ENCODE measurements at places on chromosomes 1 and 21.

- no peak overlapping the region for H3K4me3 ChIP-seq
- H3K4me1 ChIP-seq: peaks cover 25% of the 10 kb centered on the region
- DNase-seq: no peak
- H3K27me3 ChIP-seq: no peaks in the 10 kb centered on the region
- peaks cover 5% of the 10 kb centered on the region for H3K36me3 ChIP-seq
Measured at GRCh38 chr1:204475656-204476432, 18.8 kb downstream of the PIK3C2B start.

GRCh38 chr1:73593804-73594203 lies 604.2 kb downstream of the LRRIQ3 start:
- H3K27me3 ChIP-seq: no peaks in the 10 kb centered on the region
- DNase-seq: no peak
- no peaks in the 10 kb centered on the region for H3K36me3 ChIP-seq
- peaks cover 18% of the 10 kb centered on the region for H3K4me1 ChIP-seq

DNA sequence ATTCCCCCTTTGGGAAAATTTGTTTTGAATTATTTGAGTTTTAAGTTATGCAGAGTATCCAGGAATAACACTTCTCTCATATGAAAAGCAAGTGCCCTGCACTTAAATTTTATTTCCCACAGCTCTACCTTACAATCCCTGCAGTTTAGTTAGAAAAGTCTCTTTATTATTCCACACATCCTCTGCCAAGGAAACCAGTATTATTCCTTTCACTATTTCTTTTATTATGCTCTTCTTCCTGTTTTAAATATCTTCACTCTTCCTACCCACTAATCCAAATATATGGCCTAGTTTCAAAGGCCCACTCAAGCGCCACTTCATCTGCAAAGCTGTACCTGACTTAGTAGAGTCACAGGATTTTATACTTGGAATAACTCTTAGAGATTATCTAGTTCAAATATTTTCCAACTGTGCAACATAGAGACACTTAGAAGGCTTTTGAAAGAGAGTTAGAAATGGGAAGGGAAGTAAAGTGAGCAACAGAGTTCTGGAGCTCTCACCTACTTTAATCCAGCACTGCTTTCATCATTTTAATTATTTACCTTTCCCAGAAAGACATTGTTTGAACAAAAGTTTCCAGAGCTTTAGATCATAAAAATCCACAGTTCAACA lies 97.2 kb upstream of the LYPLAL1 start:
- H3K27me3 ChIP-seq: no peaks in the 10 kb centered on the region
- no peaks in the 10 kb centered on the region for H3K36me3 ChIP-seq
- no peak for DNase-seq
- no peak overlapping the region for H3K27ac ChIP-seq
- no peaks in the 10 kb centered on the region for H3K4me1 ChIP-seq

GRCh38 chr1:47727697-47728085 lies 269.5 kb downstream of the TRABD2B start:
- DNase-seq: no peak
- H3K36me3 ChIP-seq: no peaks in the 10 kb centered on the region
- no peak overlapping the region for H3K27ac ChIP-seq
- no peaks in the 10 kb centered on the region for H3K4me1 ChIP-seq

DNA sequence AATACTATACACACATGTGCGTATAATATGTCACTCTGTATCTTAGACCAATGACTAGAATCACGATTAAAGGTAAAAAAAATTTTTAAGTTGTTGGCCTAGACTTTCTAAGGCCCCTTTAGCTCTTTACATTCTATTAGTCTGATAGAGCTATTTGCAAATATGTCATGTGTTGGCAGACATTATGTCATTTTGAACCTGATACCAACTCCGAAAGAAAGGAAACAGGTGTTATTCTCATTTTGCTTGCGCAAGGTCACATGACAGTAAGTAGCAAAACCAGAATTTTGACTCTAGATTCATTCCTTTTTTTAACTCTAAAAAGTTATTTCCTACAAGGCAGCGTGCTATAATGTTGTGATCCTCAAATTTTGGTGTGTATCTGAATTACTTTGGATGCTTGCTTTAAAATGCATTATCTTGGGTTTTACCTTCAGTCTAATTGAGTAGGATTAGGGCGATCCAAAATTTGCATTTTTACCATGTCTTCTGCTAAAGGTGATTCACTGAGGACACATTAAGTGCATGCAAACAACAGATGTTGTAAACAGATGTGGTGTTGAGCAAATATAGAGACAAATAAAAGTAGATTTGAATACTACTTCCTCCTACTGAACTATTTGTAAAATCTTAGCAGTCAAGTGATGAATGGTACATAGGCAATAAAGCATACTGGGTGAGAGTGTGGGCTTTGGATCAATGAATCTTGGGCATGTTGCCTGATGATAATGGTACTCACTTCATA lies 63.5 kb upstream of the KIAA1614 start:
- H3K36me3 ChIP-seq: no peaks in the 10 kb centered on the region
- no peaks in the 10 kb centered on the region for H3K4me1 ChIP-seq
- no peak overlapping the region for H3K27ac ChIP-seq
- H3K4me3 ChIP-seq: no peak overlapping the region
- H3K27me3 ChIP-seq: no peaks in the 10 kb centered on the region

DNA sequence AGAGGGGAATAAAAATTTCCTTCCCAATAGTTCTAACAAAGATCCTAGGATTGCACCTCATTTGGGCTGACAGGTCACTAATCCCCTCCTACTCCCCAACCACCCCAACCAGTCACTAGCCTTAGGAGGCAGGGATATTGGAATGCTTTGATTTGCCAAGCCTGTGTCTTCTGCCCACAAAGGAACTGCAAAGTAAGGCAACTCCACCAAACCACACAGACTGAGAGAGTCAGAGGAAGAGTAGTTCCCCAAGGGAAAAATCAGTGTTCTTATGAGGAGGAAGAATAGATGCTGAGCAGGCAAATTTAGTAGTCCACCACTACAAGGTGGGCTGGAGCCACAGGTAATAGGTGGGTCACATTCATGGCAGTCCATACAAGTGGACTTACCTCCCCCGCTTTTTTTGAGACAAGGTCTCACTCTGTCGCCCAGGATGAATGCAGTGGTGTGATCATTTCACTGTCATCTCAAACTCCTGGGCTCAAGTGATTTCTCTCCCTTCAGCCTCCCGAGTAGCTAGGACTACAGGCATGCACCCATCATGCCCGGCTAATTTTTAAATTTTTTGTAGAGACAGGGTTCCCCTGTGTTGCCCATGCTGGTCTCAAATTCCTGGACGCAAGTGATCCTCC lies 3.7 kb upstream of the TMEM39B start:
- H3K4me3 ChIP-seq: no peak overlapping the region
- peaks cover 27% of the 10 kb centered on the region for H3K4me1 ChIP-seq
- H3K27me3 ChIP-seq: no peaks in the 10 kb centered on the region
- H3K36me3 ChIP-seq: no peaks in the 10 kb centered on the region

GRCh38 chr1:231407547-231408396 lies 14.3 kb downstream of the EGLN1 start:
- H3K27ac ChIP-seq: peak overlapping the region; percentile 56
- H3K36me3 ChIP-seq: 0 out of 2 replicates have a peak, but pooled peaks cover 2% of the 10 kb centered on the region
- peak; percentile 62 for DNase-seq

DNA sequence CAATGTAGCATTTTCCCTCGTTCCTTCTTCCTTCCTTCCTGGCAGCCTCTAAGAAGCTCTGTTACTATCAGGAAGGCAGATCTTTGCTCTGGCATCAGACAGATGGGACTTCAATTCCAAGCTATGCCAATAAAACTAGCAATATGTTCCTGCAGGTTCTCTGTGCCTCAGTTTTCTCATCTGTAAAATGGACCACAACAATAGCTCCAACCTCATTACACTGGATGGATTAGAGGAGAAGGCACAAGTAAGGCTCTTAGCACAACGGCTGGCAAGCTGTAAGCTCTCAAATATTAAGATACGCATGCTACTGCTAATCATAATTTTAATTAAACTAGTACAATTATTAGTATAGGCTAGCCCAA lies 27.2 kb downstream of the RRAGC start:
- H3K27ac ChIP-seq: no peak overlapping the region
- H3K4me3 ChIP-seq: no peak overlapping the region
- H3K27me3 ChIP-seq: peaks cover 52% of the 10 kb centered on the region

- no peaks in the 10 kb centered on the region for H3K4me1 ChIP-seq
- H3K27ac ChIP-seq: no peak overlapping the region
- no peaks in the 10 kb centered on the region for H3K36me3 ChIP-seq
- no peak overlapping the region for H3K4me3 ChIP-seq
- no peak for DNase-seq
Measured at GRCh38 chr1:30132602-30133286, 590.6 kb downstream of the MATN1 start.

- H3K36me3 ChIP-seq: peaks cover 5% of the 10 kb centered on the region
- no peak for DNase-seq
- H3K27ac ChIP-seq: no peak overlapping the region
- no peak overlapping the region for H3K4me3 ChIP-seq
Measured at GRCh38 chr1:31043631-31044030, 21.9 kb downstream of the PUM1 start.

DNA sequence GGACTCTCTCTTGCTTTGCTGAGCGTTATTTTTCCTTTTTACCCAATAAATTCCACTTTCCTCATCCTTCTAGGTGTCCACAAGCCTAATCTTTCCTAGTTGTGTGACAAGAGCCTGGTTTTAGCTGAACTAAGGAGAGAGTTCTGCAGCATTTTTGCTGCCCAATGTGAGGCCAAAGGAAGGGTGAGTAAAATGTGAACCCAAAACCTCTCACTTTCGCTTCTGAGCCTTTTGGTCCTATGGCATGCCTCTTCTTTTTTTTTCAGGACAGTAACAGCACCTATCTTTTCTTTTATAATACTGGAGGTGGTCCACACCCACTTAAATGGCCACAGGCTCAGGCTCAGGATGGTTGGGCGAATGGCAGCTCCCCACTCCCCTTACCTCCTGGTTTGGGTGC lies 111.1 kb downstream of the COP1 start:
- no peak overlapping the region for H3K27ac ChIP-seq
- no peaks in the 10 kb centered on the region for H3K36me3 ChIP-seq

DNA sequence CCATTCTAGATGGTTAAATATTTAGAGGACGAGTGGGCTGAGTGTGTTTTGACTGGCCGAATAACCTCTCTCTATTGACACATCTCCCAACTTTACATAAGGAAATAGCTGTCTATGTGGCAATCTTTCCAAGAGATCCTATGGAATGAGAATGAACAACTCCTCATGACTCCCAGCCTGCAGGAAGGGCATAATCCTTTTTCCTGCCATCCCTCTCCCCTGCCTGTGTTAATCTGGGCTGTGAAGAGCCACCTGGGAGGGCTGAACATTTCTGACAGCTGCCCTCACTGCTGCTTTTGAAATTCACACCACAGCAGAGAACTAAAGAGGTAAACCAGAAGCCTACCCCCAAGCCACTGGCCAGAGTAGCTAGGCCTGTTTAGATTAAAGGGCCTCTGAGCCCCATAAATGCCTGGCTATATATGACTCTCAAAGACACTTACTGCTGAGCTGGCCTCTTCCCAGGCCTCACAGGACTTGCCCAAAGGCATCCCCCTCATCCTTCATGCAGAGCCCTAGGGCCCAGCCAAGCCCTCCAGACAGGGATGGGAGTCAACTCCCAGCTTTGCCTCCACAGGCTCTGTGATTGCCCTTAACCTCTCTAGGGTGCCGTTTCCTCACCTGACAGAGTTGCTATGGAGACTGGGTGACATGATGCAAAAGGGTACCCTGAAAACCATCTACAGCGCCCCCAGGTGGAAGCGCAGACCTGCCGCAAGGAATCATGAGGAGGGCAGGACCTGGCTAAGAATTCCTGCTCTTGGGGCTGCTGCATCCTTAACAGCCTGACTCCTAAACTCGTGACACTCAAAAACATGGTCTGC lies 42.0 kb upstream of the LDLRAP1 start:
- H3K36me3 ChIP-seq: no peaks in the 10 kb centered on the region
- H3K4me1 ChIP-seq: peaks cover 21% of the 10 kb centered on the region
- DNase-seq: peak; percentile 71
- H3K27ac ChIP-seq: 0 out of 2 replicates have a peak overlapping the region, but pooled peaks have one; percentile 39
- no peak overlapping the region for H3K4me3 ChIP-seq

DNA sequence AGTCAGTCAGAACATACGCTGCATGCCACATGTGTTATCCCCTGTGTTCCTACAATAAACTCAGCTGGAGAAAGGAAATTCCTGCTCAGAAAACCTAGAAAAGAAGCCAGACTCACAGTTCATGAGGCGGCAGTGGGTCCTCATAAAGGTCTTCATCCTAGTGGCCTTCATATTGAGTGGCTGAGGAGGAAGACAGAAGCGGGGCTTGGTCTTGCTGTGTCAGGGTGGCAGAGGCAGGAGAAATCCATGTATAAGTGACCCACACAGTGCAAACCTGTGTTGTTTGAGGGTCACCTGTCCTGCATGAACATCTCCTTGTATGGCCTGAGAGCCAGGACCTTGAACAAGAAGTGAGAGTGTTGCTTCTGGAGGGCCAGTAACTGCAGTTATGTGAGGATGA lies 4.0 kb upstream of the WNT3A start:
- H3K27me3 ChIP-seq: peaks cover under 1% of the 10 kb centered on the region
- no peaks in the 10 kb centered on the region for H3K36me3 ChIP-seq
- H3K4me1 ChIP-seq: no peaks in the 10 kb centered on the region
- H3K27ac ChIP-seq: no peak overlapping the region

GRCh38 chr1:155223047-155223446 lies 14.6 kb downstream of the MTX1 start:
- peaks cover 61% of the 10 kb centered on the region for H3K4me1 ChIP-seq
- no peak overlapping the region for H3K27ac ChIP-seq
- H3K36me3 ChIP-seq: no peaks in the 10 kb centered on the region
- no peaks in the 10 kb centered on the region for H3K27me3 ChIP-seq

DNA sequence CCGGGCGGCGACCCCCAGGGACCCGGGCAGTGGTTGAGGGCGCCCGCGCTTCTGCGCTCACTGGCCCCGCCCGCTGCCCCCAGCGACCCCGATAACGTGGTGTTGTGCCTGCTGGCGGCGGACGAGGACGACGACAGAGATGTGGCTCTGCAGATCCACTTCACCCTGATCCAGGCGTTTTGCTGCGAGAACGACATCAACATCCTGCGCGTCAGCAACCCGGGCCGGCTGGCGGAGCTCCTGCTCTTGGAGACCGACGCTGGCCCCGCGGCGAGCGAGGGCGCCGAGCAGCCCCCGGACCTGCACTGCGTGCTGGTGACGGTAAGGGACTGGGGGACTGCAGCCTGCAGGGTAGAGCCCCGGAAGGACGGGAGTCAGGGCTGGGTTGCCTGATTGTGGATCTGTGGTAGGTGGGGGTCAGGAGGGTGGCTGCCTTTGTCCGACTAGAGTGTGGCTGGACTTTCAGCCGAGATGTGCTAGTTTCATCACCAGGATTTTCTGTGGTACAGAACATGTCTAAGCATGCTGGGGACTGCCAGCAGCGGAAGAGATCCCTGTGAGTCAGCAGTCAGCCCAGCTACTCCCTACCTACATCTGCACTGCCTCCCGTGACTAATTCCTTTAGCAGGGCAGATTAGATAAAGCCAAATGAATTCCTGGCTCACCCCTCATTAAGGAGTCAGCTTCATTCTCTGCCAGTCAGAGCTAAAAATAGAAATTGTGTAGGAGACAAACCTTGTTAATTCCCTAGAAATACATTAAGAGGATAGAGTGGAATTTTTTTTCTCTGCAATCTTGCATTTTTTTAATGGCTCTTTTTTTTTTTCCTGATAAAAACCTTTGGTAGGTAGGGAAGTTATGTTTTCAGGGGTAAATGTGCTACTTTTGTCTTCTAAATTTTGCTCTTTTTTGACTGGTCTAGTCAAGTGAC lies 1.5 kb downstream of the GADD45A start:
- H3K27me3 ChIP-seq: no peaks in the 10 kb centered on the region
- peak overlapping the region; percentile 90 for H3K4me3 ChIP-seq
- H3K4me1 ChIP-seq: peaks cover 56% of the 10 kb centered on the region
- peaks cover 22% of the 10 kb centered on the region for H3K36me3 ChIP-seq
- DNase-seq: peak; percentile 84
